ENCODE measurements at places on chromosomes 1 and 21. TPM values are rescaled to one million over a fixed set of nuclear protein-coding genes. Genes with fewer than 3 reads are reported as not detected.

- H3K4me1 ChIP-seq = peaks cover 10% of the 10 kb centered on the region
- no peak overlapping the region for H3K27ac ChIP-seq
- DNase-seq = no peak
Measured at GRCh38 chr1:36132029-36132428, 7.0 kb upstream of the COL8A2 start.

- H3K4me3 ChIP-seq = no peak overlapping the region
- H3K4me1 ChIP-seq = no peaks in the 10 kb centered on the region
- H3K27me3 ChIP-seq = no peaks in the 10 kb centered on the region
- no peak overlapping the region for H3K27ac ChIP-seq
- H3K36me3 ChIP-seq = no peaks in the 10 kb centered on the region
- no peak for DNase-seq
Measured at GRCh38 chr1:83964153-83964552, 34.8 kb downstream of the TTLL7 start.

GRCh38 chr1:210292231-210292871, 36.4 kb upstream of the HHAT start:
- no peaks in the 10 kb centered on the region for H3K36me3 ChIP-seq
- H3K4me1 ChIP-seq = peaks cover 11% of the 10 kb centered on the region
- peaks cover 2% of the 10 kb centered on the region for H3K27me3 ChIP-seq
- peak overlapping the region; percentile 50 for H3K27ac ChIP-seq
- H3K4me3 ChIP-seq = peak overlapping the region; percentile 33

DNA sequence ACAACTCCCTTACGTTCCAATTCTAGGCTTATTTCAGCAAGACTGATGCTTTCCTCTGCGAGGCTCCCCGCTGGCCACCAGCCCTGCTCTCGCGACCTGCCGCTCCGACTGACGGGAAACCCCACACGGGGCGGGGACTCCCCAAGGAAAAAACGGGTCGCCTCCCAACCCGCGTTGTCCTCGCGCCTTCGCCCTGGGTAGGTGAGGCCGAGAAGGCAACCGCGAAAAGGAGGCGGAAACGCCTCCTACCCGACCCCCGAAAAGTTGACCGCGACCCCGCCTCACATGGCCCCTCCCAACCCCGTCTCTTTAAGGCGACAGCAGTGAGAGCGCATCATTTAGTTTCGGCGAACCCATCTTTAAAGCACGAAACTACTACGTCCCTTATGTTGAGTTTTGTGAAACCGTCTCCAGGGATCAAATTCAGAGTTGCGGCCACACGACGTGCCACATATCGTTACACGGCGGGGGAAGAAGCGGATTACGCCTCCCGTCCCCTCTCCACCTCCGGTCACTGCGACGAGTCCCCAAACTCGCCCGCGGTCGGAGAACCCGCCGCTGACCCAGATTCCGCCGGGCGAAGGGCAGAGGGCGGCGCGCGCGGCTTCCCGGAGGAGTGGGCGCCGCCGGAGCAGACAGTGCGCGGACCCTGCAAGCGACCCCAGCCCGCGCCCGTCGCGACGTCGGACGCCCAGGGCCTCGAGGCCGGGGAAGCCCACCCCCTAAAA, 1.2 kb downstream of the ANP32E start:
- no peaks in the 10 kb centered on the region for H3K36me3 ChIP-seq
- DNase-seq = peak; percentile 88
- H3K27ac ChIP-seq = peak overlapping the region; percentile 98

DNA sequence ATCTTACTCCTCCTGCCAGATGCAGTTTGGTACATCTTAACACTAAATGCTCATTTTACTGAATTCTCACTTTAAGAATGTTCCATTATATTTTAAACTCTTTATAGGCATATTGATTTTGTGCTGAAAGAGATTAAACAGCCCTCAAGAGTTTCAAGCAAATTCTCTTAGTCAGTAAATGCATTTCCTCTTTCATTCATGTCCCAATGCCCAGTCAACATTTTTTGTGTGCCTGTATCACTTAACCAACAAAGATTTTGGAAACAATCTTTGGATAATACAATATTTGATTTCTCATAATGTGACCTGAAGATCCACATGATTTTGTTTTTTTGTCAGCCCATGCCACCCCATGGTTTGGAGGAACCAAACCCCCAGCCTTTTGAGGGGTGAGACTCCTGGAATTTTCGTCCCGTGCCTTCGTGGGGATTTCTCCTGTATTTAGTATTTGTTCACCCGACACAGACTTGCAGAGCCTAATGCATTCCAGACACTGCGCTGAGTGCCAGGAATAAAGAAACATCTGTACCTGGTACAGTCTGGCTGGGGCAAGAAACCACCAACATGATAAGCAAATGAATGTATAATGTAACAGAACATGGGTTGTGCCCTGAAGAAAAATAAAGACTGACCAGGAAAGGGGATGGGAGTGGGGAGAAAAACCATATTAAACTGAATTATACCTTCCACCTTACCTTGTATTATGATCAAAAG, 47.1 kb upstream of the ETS2 start:
- H3K4me1 ChIP-seq = peaks cover 43% of the 10 kb centered on the region

IL10 gene
- total RNA-seq = 3.4 TPM

GRCh38 chr1:203692565-203693470, 66.2 kb downstream of the ATP2B4 start:
- peak overlapping the region; percentile 78 for H3K27ac ChIP-seq
- peaks cover 20% of the 10 kb centered on the region for H3K36me3 ChIP-seq
- H3K4me1 ChIP-seq = peaks cover 39% of the 10 kb centered on the region
- no peak overlapping the region for H3K4me3 ChIP-seq
- DNase-seq = peak; percentile 95
- H3K27me3 ChIP-seq = no peaks in the 10 kb centered on the region

DNA sequence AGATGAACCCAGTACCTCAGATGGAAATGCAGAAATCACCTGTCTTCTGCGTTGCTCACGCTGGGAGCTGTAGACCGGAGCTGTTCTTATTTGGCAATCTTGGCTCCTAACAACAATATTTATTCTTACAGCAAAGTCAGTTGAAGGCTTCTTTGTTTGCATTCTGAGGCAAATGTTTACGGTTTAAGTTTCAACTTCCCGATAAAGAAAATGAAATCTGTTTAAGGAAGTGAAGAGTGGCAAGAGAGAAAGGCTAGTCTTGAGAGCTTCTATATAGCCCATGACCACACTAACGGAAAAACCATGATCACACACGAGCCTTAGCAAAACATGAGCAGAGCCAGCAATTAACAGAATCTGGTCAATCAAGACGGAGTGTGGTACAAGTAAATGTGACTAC, 122.6 kb upstream of the ZNHIT6 start:
- H3K27me3 ChIP-seq = no peaks in the 10 kb centered on the region
- H3K4me3 ChIP-seq = no peak overlapping the region
- DNase-seq = no peak
- no peaks in the 10 kb centered on the region for H3K4me1 ChIP-seq
- no peaks in the 10 kb centered on the region for H3K36me3 ChIP-seq

EPHA8 gene
- not detected for total RNA-seq

MR1 gene
- 31.0 TPM for total RNA-seq

- H3K4me3 ChIP-seq = no peak overlapping the region
- H3K27me3 ChIP-seq = no peaks in the 10 kb centered on the region
- DNase-seq = no peak
- peaks cover 21% of the 10 kb centered on the region for H3K4me1 ChIP-seq
- H3K27ac ChIP-seq = peak overlapping the region; percentile 62
- peaks cover 7% of the 10 kb centered on the region for H3K36me3 ChIP-seq
Measured at GRCh38 chr1:150164224-150164623, 14.5 kb downstream of the PLEKHO1 start.

DNA sequence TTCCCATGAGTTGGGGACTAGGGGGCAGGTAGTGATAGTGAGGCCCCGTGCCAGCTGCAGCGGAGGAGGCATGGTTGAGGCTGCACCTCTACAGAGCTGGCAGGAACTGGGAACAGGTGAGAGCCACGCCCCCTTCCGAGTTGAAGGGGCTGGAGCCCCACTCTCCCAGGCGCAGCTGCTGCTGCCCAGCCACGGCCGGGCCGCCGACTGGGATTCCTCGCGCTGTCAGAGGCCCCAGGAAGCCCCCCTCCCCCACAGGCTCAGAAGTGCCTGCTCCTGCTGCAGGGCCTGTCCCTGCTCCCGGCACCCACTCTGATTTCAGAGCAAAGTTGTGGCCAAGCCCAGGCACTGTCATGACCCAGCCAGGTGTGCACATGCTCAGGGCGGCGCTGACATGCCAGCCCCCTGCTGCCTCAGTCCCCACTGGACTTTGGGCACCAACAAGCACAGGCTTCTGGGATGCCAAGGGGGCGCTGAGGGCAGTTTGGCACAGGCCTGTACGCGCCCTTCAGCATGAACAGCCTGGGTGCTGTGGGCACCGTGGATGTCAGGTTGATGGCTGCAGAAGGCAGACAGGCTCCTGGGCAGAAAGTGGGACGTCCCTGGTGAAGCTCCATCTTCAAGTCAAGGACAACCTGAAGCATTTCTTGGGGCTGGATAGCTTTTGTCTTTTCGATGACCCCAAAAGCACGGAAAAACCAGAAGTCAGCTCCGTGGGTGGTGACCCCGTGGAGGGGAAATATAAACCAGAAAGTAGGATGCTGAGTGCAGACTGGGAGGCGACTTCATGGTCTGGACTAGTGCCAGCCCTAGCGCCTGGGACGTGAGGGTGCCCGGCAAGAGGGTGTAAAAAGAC, 121.5 kb downstream of the SIM2 start:
- no peak overlapping the region for H3K4me3 ChIP-seq
- no peaks in the 10 kb centered on the region for H3K27me3 ChIP-seq
- no peak overlapping the region for H3K27ac ChIP-seq
- H3K36me3 ChIP-seq = no peaks in the 10 kb centered on the region
- peaks cover 21% of the 10 kb centered on the region for H3K4me1 ChIP-seq

- H3K4me3 ChIP-seq = no peak overlapping the region
- peak overlapping the region; percentile 43 for H3K27ac ChIP-seq
- peaks cover 8% of the 10 kb centered on the region for H3K36me3 ChIP-seq
- no peaks in the 10 kb centered on the region for H3K27me3 ChIP-seq
- no peak for DNase-seq
Measured at GRCh38 chr1:16294219-16295212, 57.5 kb upstream of the CPLANE2 start.

COL8A2 gene
- 2.0 TPM for total RNA-seq

TTC34 gene
- 0.94 TPM for total RNA-seq

GRCh38 chr1:67290236-67290635, 17.4 kb upstream of the IL12RB2 start:
- H3K36me3 ChIP-seq = no peaks in the 10 kb centered on the region
- H3K4me3 ChIP-seq = no peak overlapping the region
- DNase-seq = no peak
- no peaks in the 10 kb centered on the region for H3K27me3 ChIP-seq

All from lung (tissue), 17 donors.